CD4-positive, alpha-beta T cell treated with Interleukin-1 beta for 1 hour (primary cell): ENCODE measurements at places on chromosomes 5 and 9.

DNA sequence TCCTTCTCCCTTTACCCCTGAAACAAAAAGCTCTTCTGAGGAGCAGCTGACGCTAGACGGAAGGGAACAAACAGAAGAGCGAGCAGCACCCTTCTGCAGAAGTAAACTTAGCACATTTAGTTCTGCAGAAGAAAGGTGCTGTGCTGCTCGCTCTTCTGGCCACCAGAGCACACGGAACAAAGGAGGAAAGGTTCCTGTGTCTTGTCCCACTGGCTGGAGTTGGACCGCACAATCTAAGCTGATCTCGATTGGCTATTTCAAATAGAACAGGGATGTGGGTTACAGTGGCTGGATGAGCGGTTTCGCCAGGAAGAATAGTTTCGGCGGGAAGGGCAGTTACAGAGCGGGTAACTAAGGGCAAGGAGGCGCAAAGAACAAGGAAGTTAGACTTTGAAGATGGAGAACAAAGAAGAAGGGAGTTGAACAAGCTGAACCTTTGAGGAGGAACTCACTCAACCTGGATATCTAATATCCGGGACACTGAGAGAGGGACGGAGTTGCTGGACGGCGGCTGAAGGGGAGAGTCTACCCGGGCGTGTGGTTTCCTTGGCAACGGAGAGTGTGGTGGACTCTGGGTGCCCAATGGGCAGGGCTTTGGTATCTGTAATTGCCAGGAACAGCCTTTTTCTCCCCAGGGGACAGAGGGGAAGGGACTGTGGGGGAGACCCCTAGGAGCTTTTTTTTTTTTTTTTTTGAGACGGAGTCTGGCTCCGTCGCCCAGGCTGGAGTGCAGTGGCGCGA, 7.1 kb downstream of the GTF3C5 start:
- DNase-seq = no peak

DNA sequence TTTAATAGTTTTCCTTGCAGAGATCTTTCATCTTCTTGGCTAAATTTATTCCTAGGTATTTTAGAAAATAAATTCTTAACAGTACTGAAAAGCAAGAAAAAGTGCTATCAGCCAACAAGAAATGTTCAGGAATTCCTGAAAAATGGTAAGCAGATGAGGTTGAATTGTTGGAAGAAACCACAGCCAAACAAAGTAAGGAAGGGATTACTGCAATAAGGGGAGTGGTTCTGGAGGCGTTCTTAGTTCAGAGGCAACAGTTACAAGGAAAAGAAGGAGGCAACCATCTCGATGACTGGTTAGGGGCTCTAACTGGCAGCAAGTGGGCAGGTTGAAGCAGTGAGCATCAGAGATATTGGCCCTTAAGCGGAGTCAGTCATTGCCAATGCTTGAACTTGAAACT, 12.8 kb upstream of the OR13J1 start:
- no peak for DNase-seq

GRCh38 chr9:130480673-130481072, 35.9 kb downstream of the ASS1 start:
- DNase-seq = no peak

DNA sequence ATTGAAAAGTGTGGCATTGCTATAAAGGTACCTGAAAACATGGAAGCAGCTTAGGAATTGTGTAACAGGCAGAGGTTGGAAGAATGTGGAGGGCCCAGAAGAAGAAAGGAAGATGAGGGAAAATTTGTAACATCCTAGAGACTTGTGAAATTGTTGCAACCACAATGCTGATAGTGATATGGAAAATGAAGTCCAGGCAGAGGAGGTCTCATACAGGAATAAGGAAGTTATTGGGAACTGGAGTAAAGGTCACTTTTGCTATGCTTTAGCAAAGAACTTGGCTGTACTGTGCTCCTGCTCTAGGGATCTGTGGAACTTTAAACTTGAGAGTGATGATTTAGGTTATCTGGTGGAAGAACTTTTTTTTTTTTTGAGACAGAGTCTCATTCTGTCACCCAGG, 43.5 kb downstream of the PTPDC1 start:
- DNase-seq = no peak

GRCh38 chr9:103990311-103990710, 103.8 kb upstream of the SMC2 start:
- no peak for DNase-seq
